COLO829 (cell line): ENCODE measurements at places on chromosomes 6 and 20.

DNA sequence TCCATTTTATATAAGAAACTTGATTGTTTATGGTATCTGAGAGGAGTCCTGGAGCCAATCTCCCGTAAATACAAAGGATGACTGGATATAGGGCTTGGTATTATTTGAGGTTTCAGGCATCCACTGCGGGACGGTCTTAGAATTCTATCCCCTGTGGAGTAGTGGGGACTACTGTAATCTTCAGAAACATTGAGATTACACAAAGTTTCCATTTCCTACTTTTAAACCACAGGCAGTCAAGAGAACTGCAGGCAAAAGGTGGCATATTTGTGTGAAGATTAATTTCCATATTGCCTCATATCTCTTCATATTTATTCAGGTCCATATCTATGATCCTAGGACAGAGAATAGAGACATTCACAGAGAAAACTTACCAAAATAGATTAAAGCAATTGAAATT is 586.2 kb downstream of the PHF3 start:
- no peak for DNase-seq

- DNase-seq, result no peak
These were observed 72.8 kb downstream of the TTLL2 start for GRCh38 chr6:167397712-167398111.

DNA sequence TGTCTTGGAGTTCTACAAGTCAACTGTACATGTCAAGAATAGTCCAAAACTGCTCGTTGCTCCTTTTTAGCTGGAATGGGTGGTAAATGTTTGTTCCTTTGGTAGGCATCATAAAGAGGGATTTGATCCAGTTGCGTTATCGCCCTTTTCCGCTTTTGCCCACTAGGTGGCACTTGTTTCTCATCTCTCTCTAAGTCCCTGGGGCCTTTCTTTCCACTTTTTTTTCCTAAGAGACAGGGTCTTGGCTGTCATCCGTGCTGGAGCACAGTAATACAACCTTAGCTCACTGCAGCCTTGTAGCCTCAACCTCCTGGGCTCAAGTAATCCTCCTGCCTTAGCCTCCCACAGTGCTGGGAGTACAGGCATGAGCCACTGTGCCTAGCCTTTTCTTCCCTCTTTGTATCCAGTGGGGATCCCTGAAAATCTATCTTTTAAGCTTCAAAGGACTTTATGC is 20.7 kb downstream of the GTPBP2 start:
- DNase-seq, result peak; percentile 74

- DNase-seq, result no peak
These were observed 83.0 kb downstream of the YTHDF1 start for GRCh38 chr20:63132715-63133471.

GRCh38 chr20:31923388-31924331 is 28.2 kb downstream of the PDRG1 start:
- no peak for DNase-seq

GRCh38 chr20:58228103-58228483 is 360 bp downstream of the ANKRD60 start:
- no peak for DNase-seq

DNA sequence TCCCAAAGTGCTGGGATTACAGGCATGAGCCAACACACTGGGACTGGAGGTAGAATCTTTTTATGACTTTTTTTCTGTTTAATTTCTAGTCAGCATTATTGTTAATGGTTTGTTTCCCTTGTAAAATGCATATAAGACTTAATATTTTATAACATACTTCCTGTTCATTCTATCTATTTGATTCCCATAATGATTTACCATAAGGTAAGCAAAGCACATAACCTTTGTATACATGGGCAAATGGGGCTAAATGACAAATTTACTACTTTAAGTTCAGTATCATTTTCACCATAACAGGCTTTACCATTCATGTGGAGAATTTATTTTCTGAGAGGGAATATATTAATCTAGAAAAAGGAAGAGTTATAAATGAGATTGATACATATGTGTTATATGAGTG is 24.3 kb downstream of the VTA1 start:
- DNase-seq, result no peak

GRCh38 chr20:62363920-62364851 is 2.9 kb downstream of the LAMA5 start:
- DNase-seq, result no peak
